ENCODE measurements at places on chromosomes 5 and 9.
A peak's percentile ranks its signal among the peaks of the same experiment; 100 is the strongest.

- no peak for DNase-seq
Observed at GRCh38 chr9:18849270-18849669, 183.7 kb downstream of the SAXO1 start.

DNA sequence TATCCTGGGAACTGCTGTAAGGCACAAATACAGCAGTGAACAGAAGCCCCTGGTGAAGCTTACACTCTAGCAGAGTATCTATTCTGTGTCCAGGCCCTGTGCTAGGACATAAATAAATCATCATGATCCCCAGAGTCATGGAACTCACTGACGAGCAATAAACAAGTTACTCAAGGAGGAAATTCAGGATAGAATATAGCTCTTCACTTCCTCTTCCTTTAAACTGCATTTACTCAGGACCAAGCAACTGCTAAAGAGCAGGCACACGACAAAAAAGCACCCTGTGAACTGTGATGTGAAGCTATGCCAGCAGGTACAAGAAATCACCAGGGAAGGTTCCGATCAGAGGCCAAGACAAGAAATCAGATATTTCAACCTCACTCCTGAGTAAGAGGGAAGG is 47.8 kb upstream of the NR5A1 start:
- DNase-seq, result no peak

DNA sequence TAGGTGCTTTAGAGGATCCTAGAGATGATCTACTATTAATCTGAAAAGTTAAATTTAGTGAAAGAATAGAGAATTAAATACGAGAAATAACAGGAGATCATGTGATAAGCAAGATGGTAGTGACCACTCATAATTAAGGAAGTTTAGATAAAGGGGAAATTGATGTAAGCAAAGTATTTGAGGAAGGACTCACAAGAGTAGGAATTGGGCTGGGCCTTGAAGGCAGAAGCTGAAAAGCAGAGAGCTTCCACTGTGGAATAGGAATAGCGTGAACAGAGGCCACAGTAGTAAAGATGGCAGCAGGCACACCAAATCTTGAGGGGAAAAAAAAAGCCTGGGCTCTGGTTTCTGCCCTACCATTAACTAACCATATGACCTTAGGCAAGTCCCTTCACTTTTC is 38.0 kb downstream of the KIF24 start:
- DNase-seq, result no peak

DNA sequence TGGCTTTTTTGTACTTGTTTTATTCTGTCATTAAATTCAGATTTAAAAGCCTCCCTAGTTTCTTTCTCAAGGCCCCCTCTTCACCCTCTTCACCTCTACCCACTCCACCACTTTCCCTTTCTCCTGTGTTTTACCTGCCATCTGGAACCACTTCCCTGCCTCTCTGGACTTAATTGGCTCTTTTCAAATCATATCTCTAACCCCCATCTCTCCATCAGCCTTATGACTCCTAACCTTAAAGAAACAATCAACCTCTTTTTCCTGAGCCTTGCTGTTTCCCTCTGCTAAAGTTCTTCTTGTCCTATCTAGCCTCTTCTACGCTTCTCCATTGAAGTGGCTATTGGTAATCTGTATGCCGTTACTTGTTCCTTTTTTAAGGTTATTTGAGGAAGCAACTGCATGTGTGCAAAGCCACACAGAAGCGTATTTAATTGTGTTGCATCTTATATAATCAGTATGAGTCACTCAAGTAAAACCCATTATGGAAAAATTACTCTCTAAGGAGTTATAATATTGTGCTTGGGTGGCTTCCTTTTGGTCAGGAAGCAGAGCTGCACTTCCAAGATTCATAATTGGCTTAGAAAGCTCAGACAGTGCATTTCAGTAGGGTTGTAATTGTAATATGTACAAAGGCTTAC is 653.6 kb upstream of the ITGA1 start:
- DNase-seq, result no peak

GRCh38 chr5:5380298-5380697 is 42.2 kb upstream of the ICE1 start:
- no peak for DNase-seq

DNA sequence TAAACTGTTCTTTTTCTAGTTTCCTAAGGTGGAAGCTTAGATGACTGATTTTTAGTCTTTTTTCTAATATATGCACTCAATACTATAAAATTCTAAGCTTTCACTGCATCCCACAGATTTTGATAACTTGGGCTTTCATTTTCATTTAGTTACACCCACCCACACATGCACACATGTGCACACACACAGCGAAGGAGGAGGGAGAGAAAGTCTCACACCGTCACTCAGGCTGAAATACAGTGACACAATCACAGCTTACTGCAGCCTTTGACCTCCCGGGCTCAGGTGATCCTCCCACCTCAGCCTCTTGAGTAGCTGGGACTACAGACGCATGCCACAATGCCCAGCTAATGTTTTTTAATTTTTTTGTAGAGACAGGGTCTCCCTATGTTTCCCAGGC is 96.5 kb downstream of the SMIM23 start:
- DNase-seq, result no peak

DNA sequence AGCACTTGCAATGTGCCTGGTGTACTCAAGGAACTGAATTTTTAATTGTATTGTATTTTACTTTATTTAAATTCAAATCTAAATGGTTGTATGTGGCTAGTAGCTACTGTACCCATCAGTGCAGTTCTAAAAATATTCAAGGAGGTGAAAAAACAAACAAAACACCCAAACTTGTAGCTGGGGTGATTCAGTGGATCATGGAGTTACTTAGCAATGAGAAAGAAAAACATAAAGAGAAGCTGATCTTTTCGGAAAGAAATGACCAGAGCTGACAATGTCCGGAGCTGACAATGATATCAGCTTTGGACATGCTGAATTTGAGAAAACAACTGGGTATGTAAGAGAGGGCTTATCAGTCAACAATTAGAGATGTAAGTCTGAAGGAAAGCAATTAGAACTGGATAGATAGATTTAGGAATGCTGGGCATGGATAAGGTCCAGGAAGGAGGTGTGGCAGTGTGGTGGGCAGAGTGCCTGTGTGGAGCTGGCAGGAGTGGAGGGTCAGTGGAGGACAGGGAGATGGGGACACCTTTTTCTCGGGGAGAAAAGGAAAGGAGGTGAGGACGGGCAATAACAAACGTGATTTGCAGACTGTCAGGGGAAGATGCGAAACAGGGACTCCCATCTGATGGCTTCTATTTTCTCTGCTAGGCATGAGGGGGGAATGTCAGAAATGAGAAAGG is 113.2 kb downstream of the DCP2 start:
- no peak for DNase-seq

- no peak for DNase-seq
Observed at GRCh38 chr9:129071526-129072126, 9.3 kb upstream of the DOLPP1 start.

DNA sequence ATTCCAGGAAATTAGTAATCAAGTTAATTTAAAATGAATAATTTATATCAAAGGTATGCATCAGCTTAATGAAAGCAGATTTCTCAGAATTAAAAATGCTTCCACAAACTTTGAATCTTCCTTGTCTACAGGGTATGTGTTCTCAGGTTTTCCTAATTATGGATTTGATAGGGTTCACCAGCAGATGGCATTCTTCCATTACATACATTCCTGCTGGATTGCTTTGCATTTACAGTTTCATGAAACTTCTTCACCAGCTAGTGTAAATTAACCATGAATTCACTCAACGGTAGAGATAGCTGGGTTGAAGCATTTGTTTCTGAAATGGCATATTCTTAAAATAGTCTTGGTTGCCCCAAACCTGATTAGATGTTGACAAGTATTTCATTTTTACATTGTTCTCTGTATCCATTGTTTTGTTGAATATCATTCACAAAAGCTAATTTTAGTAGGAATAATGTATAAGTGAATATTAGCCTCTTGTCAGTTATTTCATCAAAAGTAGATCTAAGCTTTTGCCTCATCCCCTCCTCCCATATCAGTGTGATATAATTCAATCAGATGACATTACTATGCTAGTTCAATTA is 68.7 kb upstream of the WDR41 start:
- peak; percentile 53 for DNase-seq

DNA sequence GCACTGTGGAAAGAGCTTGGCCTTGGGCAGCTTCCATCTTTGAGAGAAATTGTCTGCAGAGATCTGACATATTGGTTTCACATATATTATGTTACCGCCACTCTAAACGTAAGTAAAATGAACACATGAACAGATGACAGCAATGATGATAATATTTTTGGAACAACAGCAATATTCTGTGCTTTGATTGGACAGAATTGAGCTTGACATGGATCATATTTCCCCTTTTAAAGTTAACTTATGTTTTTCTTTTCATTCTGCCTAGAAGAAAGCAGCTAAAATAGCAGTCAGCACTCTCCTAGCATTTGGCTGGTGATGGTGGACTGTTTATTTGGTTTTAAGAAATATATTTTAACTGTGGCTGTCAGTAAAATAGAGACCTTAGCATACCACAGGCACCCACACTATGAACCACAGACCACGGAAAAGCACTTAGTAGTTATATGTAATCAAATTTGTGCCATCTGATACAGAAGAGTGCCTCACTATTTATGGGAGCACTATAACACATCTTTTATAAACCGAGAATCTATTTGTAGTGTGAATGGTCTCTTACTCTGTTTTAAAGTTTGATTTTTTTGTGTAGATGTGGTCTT is 1.8 kb upstream of the CFAP95 start:
- peak; percentile 22 for DNase-seq

DNA sequence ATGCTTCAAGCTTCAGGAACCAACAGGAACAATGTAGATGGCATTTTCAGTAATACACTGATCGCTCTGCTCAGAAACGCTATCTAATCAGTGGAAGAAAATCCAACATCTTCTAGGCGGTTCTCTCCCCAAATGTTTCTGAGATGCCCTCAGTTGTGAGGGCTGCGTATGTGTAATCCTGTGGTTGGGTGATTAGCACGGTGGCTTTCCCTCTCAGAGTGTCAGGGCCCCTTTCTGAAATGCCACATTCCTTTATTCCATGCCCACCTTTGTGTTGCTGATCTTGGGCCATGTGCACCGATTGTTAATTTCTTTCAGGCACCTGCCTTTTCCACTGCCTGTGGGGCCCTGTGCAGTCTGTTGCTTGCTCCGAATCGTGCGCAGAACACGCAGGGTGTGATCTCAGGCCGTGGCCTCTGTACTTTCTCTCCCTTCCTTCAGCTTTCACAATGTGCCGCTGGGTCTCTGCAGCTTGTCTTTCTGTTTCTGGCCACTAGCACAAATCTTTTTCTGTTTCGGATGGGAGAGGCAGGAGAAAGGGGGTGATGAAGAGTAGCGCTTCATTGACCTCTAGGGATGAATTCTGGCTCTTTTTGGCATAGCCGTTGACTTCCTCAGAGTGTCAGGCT is 324.0 kb downstream of the PARP8 start:
- no peak for DNase-seq

DNA sequence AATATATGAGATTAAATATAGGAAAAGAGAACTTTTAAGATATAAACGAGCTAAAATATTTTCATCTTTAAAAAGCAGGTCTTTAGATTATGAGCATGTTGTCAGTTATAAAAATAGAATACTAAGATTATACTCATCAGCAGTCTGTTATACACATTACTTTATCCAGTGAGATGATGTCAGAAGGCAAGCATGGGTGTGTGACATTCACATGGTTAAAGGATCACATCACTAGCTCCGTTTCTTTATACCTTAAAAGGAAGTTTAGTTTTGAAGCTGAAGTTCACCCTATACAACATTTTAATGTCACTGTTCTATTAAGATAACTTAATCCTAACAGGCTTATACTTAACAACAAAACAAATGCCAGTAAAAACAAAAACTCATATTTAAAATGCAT is 59.6 kb downstream of the RICTOR start:
- DNase-seq, result peak; percentile 84

- no peak for DNase-seq
Observed at GRCh38 chr5:130064484-130064883, 160.2 kb downstream of the CHSY3 start.

- DNase-seq, result no peak
Observed at GRCh38 chr5:147619281-147619878, 109.5 kb upstream of the DPYSL3 start.

- DNase-seq, result no peak
Observed at GRCh38 chr9:134915046-134915985, 2.4 kb downstream of the FCN1 start.

DNA sequence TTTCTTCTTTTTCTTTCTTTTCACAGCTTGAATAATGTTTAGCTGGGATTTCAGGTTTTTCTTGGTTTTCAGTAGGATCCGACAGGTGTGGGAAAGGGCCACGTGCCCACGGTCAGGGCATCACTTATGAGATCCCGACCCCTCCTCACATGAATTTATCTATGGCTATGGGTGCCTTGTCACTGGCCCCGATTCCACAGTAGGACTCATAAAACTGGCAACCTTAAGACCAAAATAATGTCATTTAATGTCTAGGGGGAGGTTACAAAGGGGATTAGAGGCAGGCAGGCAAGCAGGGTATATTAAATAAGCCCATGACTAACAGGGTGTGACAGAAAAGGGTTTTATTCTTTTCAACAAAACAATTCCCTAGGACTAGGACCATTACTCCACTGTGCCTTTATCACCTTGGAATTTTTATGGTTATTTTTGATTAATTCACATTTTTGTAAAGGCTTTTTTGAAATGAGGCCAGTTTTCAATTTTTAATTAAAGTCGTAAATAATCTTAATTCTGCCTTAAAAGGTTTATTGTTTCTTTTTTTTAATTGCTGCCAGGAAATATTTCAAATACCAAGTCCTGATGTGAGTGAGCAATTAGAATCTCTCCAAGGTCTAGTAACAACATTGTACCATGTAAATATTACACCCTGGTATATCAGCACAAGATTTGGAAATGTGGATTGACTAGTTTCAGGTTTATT is 370.4 kb downstream of the GLIS3 start:
- DNase-seq, result no peak

DNA sequence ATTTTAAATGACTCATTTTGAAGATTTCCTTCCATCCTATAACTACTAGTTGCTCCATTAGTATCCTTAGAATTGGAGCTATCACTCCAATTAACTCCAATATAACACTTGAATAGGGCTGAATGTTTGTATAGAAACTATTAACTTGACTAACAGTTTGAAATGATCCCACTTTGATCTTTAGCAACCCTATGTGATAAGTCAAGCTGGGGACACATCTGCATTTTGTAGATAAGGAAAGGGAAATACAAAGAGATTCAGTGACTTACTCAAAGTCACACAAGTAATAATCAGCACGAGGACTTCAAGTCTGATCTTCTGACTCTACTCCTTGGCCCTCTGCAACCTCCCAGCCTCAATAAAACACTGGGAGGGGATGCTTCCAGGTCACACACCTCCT is 101.1 kb downstream of the TMEM215 start:
- no peak for DNase-seq

DNA sequence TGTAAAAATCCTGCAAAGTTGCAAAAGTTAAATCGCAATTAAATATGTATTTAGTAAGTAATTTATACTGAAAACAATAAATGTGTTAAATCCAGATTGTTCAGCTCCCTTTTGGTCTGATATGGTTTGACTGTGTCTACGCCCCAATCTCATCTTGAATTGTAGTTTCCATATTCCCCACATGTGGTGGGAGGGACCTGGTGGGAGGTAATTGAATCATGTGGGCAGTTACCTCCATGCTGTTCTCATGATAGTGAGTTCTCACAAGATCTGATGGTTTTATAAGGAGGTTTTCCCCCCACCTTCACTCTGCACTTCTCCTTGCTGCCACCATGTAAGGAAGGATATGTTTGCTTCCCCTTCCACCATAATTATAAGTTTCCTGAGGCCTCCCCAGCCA is 140.0 kb downstream of the CDH6 start:
- no peak for DNase-seq

- DNase-seq, result peak; percentile 35
Observed at GRCh38 chr9:121261107-121261460, 6.9 kb upstream of the GSN start.
